ENCODE measurements at places on chromosomes 1 and 21. TPM values are rescaled to one million over a fixed set of nuclear protein-coding genes. Genes with fewer than 3 reads are reported as not detected.

The SASS6 gene
- 17.7 TPM for total RNA-seq

The NUAK2 gene
- 1.6 TPM for total RNA-seq

The IRF6 gene
- 0.21 TPM for total RNA-seq

The LAMC1 gene
- total RNA-seq, result not detected

DNA sequence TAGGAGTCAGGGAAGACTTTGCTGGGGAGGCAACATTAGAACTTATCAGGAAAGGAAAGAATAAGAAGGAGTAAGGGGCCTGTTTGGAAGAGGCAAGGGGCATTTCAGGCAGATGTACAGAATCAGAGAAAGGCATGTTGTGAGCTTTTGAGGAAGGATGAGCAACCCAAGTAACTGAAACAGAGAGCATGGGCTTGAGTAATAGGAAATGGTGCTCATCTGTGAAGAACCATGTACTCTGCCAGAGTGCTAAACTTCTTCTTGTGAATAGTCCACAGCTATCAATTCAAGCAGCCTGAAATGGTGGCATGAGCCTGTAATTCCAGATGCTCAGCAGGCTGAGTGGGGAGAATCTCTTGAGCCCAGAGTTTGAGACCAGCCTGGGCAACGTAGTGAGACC is 19.2 kb upstream of the PIGK start:
- no peak for DNase-seq

- DNase-seq, result no peak
These were observed 129.5 kb upstream of the ERRFI1 start for GRCh38 chr1:8155528-8156186.
